Esophagus squamous epithelium (tissue), 5 donors: ENCODE measurements at places on chromosomes 2 and 18.

DNA sequence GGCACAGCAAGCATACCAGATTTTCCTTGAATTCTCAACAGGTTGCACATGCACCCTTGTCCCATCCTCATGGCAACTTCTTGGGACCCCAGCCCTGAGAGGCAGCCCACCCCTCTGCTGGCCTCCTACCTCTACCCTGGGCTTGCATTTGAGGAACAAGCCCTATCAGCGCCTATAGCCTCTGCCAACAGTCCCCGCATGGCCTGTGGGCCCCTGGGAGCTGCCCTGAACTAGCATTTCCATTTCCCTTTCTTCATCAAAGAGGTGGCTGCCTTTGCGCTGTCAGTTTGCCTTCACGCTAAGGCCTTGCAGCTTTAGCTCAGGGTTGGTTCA lies 5.4 kb upstream of the ZAP70 start:
- DNase-seq = no peak

- no peak for DNase-seq
Measured at GRCh38 chr2:55620123-55620779, 2.8 kb upstream of the PPP4R3B start.

GRCh38 chr2:43482961-43483360 lies 112.9 kb downstream of the THADA start:
- no peak for DNase-seq

DNA sequence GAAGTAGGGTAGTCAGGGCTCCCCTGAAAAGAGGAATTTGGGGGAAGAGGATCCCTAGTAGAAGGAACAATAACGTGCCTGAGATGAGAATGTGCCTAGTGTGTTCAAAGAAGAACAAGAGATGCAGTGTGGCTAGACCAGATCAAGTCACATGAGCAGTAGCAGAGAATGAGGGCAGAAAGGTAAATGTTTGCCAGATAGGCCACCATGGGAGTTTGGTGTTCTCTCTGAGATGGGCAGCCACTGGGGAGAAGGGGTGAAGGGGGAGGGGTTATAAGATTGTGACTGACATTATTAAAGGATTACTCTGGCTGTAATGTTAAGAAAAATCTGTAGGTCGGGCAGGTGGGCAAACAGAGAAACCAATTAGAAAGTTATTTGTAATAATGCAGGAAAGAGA lies 166.0 kb downstream of the LCLAT1 start:
- DNase-seq = no peak

DNA sequence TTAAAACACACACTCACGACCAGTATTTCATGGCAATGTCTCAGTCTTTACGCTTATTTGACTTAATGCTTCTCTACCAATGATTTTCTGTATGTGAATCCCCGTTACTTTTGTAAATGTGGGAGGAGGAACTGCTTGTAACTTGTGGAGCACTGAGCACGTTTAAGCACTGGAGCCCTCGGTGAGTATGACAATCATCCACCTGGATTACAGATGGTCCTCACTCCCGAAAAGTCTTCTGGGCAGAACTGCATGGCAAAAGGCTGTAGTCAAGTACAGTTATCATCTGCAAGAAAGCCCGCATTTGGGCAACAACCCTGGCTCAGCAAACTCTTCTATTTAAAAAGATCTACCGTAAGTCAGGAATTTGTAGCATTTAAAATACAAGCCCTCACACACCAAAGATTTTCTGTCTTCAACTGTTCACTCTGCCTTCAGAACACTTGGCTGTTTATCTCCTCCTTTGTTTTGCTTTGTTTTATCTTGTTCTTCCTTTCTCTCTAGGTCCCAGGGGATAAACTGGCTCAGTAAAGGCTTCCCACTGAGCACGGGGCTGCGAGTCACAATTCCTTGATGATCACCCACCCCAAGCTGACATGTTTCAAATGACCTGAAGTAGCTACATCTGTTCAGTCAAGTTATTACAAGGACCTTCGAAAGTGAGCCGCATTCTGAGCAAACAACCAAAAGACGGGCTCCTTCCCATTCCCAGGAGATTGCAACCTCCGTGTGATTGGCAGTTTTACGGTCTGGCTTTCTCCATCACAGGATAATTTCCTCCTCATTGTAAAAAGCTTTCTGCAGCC lies 102.2 kb downstream of the DLGAP1 start:
- no peak for DNase-seq

GRCh38 chr2:232028631-232029030 lies 67.1 kb downstream of the DIS3L2 start:
- DNase-seq = no peak

GRCh38 chr2:175001566-175001965 lies 3.6 kb downstream of the CHN1 start:
- no peak for DNase-seq

GRCh38 chr2:32402091-32402490 lies 45.3 kb downstream of the BIRC6 start:
- DNase-seq = no peak

GRCh38 chr2:165833156-165833555 lies 39.1 kb upstream of the GALNT3 start:
- no peak for DNase-seq

DNA sequence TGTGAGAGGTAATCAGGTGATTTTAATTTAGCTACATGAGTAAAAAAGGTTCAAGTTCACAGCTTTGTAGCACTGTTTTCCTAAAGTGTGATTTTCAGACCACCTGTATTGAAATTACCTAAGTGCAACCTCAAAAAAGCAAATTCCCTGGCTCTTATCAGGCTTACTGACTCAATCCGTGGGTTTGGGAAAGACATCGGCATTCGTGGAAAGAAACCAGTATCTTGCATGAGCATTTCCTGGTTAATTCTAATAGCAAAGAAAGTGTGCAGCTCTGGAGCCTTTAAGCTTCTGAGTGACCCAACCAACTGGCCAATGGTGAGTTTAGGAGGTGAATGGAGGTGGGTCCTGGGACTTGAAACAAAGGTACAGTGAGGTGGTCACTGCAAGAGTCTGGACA lies 300.9 kb downstream of the NBAS start:
- no peak for DNase-seq

DNA sequence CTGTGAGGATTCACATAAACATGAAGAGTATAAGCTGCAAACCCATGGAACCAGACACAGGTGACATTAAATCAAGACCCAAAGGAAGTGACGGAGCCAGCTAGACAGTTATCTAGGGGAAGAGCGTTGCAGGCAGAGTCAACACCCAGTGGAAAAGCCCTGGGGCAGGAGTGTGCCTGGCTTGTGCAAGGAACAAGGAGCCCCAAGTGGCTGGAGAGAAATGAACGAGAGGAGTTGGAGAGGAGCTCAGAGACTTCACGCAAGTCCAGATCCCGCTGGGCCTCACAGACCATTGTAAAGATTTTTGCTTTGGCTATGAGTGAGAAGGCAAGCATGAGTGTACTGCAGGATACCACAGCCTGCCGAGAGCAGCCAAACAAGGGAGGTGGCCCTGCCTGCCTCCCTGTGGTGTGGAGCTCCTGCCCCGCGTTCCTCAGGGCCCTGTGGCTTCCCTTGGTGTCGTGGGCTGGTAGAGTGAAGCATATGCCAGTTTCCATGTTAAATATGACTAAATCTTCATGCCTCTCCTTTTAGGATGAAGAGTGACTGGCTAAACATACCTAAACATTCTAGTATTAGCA lies 88.2 kb downstream of the SP3 start:
- DNase-seq = no peak

DNA sequence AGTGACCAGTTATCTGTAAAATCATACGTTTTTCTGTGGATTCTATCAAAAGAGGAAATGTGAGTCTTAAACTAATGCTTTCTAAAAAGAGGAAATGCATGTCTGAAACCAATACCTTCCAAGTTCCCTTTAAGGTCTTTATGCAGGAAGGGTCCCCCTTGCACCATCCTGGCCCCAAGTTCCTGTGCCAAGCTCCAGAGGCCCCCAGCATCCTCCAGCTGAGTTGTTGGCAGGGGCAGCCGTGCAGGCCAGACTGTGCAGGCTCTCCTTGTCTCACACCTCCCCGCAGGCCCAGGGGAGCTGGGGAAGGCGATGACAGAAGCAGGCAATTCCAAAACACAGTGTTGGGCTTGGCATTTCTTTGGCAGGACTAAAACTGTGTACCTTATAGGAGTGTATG lies 39.2 kb downstream of the DPYSL5 start:
- DNase-seq = no peak

- DNase-seq = no peak
Measured at GRCh38 chr18:25735459-25735858, 355.0 kb downstream of the SS18 start.

GRCh38 chr2:174681099-174682006 lies 82.9 kb downstream of the CHRNA1 start:
- DNase-seq = no peak

DNA sequence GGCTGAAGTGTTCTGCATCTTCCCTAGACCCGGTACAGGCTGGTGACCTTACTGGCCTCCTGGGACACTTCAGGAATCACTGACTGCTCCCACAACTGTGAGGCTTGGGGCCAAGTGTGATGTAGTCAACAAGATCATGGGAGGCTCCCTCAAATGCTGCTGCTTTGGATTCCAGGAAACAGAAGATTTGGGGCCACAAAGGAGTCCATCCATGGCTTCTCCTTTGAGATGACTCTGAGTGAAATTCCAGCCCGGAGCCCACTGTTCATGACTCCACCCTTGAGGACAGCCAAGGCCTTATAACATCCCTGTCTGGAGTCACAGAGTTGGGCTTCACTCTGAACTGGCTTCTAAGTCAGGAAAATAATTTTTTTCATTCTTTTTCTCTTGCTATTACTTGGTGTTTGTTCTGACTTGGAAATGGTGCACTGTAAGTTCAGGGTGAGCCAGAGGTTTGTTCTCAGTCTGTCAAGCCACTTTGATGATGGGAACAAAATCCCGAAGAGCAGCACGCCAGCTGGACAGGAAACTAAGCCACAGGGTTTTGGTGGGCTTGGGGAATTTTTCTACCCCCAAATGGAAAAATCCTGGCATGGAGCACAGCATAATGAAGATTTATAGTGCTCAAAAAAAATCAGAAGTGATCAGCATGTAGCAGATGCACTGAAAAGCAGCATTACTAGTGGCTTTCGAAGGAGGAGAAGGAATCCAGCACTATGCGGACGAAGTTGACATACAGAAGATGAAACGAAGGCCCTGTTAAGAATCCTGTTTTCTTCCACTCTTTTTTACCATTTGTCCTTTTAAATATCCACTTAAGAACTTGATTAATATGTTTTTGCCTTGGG lies 98.1 kb upstream of the ZFP36L2 start:
- no peak for DNase-seq

DNA sequence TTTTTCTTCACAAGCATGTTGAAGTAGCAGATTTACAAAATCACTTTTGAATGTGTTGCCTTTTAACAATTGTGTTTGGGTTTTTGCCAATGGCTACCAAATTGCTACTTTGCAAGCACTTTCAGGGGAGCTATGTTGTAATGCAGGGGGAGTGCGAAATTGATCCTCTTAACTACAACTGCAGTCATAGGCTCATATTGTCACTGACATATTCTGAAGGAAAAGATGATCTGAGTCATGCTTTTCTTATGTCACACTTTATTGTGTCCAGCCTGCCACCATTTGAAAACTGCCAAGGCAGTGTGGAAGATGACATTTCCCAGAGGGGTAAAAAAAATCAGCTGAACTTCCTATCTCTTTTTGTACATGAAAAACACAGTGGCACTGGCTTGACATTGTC lies 74.9 kb downstream of the GPD2 start:
- DNase-seq = no peak

DNA sequence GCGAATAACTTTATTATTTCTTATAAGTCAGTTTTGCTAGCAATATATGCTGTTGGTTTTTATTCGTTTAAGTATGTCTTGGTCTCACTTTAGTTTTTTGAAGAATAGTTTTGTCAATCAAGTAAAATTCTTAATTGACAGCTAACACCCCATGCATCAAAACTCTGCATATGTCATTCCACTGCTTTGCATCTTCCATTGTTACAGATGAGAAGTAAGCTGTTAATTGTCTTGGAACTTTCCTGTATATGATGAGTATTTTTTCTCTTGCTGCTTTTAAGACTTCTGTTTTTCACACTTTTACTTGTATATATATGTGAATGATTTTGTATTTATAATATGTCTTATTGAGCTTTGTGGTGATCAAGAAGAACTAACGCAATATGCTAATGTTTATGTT lies 1048.4 kb downstream of the CNTNAP5 start:
- DNase-seq = no peak

DNA sequence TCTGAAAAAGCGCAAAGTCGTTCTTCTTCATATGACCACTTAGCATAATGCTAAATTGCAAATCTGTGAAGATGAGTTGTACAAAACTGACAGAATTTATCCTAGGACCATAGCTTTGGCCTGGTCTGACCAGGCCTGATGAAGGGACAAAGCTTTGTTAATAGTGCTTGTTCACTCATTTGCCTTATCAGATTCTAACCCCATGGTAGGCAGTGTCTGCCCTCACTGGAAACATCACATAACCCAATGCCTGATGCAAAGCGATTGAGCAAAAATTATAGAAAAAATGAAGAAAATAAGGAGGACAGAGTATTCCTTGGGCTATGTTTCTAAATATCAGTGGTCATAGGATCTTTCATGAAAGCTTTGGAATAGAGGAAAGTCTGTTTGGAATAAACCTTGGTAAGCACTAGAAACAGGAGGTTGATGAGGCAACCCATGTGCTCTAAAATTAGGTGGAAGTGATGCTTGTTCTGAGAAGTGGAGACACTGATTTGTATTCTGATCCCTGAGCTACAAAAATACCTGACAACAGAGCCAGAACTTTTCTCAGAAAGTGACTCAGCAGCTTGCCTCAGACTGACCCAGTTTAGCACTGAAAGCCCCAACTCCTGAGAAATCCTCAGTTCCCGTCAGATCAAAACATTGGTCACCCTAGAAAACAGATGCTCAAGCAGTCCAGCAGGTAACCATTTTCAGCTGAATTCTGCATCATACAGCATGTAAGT lies 131.4 kb upstream of the MAPRE2 start:
- DNase-seq = no peak

DNA sequence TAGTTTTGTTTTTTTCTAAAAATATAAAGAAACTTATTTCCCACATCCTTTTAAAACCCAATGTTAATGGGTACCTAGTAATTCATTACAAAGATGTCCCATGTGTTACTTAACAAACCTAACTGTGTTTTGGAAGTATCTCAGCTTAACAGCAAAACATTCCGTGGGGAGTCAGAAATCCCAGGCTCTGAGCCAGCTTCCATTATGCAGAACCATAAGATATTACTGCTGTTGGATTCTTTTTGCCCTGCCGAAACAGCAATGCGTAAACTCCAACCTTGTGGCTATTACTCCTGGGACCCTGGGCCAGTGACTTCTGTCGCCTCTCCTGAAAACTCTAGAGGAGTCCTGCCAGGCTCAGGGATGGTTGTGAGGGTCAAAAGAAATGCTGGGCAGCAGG lies 174.1 kb downstream of the UXS1 start:
- DNase-seq = no peak

GRCh38 chr2:236180831-236181453 lies 12.8 kb upstream of the GBX2 start:
- no peak for DNase-seq
